ENCODE measurements at places on chromosomes 12 and 14. TPM values are rescaled to one million over a fixed set of nuclear protein-coding genes. Genes with fewer than 3 reads are reported as not detected.

RERGL gene
- 3.1 TPM for total RNA-seq

AGAP2 gene
- total RNA-seq, result 1.3 TPM

DNA sequence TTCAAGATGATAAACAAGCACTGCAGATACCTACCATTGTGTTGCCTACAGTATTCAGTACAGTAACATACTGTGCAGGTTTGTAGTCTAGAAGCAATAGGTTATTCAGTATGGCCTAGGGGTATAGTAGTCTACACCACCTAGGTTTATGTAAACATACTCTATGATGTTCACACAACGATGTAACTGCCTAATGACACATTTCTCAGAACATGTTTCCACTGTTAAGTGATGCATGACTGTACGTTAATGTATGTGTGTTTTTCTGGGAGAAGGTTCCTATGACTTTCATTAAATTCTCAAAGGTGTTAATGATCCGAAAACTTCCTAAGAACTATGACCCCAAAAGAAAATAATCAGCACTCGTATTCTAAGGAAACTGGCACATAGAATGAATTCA lies 20.9 kb upstream of the CALM1 start:
- DNase-seq, result no peak

DNA sequence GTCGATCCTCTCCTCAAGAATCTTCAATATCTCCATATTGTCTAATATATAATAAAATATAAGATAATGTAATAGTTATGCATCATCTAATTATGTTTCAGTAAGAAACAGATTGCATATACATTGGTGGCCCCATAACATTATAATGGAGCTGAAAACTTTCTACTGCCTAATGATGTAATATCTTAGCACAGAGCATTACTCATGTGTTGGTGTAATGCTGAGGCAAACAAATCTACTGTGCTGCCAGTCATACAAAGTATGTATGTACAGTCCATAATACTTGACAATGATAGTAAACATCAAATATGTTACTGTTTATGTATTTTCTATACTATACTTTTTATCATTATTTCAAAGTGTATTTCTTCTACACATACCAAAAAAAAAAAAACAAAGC lies 128.7 kb downstream of the CPNE8 start:
- no peak for DNase-seq

DNA sequence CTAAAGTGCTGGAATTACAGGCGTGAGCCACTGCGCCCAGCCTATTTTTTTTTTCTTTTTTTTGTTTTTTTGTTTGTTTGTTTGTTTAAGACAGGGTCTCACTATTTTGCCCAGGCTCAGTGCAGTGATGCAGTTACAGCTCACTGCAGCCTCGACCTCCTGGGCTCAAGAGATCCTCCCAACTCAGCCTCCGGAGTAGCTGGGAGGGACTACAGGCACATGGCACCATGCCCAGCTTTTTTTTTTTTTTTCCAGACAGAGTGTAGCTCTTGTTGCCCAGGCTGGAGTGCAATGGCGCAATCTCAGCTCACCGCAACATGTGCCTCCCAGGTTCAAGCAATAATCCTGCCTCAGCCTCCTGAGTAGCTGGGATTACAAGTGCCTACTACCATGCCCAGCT lies 5.8 kb upstream of the ITFG2 start:
- DNase-seq, result no peak

- no peak for DNase-seq
Measured at GRCh38 chr12:24072302-24072701, 122.8 kb upstream of the SOX5 start.

- DNase-seq, result no peak
Measured at GRCh38 chr12:65005716-65006115, 115.4 kb downstream of the WIF1 start.

- DNase-seq, result no peak
Measured at GRCh38 chr12:10409392-10409791, at the start of gene KLRC4. Gene KLRC4, minus strand, starts transcription at chr12:10409757. Its CDS starts 182 bp downstream, at chr12:10409575.
